Activated gamma-delta T cell (primary cell): ENCODE measurements at places on chromosomes 16 and 17.

DNA sequence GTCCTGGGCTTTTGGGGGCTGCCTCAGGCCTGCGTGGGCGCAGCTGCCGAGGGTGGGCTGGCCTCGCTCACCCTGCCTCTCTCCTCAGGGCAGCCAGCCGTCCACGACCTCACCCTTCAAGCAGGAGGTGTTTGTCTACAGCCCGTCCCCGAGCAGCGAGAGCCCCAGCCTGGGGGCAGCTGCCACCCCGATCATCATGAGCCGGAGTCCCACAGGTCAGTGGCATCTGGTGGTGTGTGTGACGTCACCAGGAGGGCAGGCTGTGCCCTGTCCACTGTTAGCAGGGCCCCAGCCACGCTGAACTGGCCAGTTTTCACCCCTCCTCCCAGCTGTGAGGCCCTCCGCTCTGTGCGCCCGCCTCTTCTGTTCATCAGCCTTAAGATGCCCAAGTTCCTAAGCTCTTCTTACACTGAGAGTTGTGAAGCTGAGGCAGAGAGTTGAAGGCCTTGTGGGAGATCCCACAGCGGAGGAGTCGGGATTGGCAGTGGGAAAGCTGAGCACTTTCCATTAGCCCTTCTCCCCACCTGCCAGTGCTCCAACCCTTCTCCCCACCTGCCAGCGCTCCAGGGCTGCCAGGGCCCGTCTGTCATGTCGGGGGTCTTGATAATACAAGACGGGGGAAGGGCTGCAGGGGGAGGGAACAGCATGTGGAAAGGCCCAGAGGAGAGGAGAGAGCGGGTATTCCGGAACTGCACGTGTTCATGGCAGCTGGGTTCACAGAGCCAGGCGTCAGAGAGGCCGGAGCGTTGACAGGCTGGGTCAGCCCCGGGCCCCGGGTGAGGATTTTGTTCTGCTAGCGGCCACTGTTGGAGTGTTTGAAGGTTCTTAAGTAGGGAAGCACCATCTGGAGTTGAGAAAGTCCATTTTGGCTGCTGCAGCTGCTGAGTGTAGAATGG is 36.3 kb downstream of the OR1D5 start:
- no peak for DNase-seq

- DNase-seq = no peak
Measured at GRCh38 chr17:13346081-13346533, 255.6 kb downstream of the HS3ST3A1 start.

GRCh38 chr16:17632667-17633066 is 161.9 kb upstream of the XYLT1 start:
- DNase-seq = no peak

DNA sequence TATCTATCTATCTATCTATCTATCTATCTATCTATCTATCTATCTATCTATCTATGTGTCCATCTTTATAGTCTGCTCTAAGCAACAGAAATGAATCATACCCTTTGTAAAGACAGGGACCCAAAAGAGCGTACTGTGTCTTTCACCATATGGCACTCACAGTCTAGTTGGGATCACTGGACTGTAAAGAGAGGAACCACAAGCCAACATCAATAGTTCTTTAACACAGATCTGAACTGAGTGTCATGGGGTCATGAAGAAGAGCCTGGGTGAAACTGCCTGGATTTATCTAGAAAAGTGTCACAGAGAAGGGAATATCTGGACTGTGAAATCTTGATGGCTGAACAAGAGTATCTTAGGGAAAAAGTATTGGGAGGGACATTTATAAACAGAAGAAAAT is 619.1 kb upstream of the SOX9 start:
- DNase-seq = no peak

GRCh38 chr16:80583466-80583865 is 42.7 kb downstream of the DYNLRB2 start:
- DNase-seq = no peak

DNA sequence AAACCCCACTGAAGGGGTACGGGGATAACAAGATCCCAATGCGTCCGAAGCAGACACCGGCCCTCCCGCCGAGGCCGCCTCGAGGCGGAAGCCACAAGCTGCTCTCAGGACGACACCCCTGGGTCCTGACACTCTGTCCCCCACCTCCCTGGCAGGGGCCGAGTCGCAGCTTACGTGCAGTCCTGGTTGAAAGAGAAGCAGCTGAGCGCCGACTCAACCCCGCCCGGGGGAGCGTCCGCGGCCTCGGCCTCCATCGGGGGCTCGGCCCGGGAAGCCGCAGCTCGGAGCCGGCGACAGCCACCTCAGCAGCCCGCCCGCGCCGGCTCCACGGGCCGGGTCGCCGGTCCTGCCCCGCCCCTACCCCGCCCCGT is at the start of gene WIPI1:
TSS of gene WIPI1 (minus strand) at position 329 of the 371 bp plus-strand sequence. CDS start at position 254, 75 bp downstream.
- no peak for DNase-seq

DNA sequence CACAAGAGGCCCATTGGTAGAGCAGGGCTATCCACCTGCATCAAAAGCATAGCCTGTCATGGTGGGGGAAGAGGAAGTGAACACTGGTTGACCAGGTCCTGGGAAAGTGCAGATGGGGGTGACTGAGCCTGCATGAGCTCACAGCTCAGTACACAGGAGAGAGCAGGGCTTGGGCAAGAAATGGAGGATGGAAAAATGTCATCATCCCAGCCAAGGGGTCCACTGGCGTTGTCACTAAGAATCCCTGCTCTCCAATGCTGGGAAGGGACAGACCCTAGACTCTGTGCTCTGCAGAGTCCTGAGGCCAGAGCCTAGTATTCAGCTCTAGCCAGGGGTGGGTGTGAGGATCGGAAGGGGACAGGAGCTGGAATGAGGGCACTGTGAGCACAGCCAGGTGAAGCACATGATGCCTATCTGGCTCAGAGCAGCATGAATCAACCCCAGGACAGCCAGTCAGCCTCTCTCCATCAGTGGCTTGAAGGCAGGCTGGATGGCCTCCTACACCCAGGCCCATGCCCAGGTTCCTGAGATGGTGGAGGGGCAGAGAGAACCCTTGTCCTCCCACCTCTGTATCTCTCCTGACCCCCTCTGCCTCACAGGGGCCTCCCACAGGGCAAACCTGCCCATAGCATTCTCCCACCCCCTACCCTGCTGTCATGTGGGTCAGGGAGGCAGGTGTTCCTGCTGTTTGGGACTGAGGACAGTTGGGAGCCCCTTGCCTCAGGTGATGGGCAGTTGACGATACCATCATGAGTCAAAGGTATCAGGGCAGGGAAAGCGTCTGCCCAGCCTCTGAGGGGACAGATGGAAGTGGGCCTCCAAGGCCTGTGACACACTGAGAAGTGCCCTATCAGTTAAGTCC is 13.8 kb upstream of the CTCF start:
- no peak for DNase-seq

- no peak for DNase-seq
Measured at GRCh38 chr17:67431249-67432015, 54.4 kb downstream of the PITPNC1 start.

DNA sequence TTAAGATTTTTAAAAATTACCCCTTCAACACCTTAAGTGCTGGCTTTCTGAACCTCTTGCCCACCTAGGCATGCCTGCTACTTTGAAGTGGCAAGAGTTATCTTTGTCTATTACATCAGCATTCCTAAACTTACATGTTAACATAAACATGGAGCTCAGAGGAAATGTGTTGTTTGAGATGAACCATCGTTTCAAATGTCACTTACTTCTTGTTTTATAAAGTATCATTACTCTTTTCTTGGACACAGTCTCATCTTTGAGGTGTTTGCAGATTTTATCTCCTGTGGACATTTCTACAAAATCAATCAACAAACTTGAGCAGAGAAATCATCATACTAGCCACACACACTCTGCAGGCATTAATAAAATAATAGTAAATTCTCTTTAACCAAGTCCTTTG is 184.9 kb downstream of the WWOX start:
- DNase-seq = no peak

- no peak for DNase-seq
Measured at GRCh38 chr16:14501331-14502255, 128.5 kb downstream of the PARN start.

- DNase-seq = no peak
Measured at GRCh38 chr16:26177438-26177837, 485.7 kb downstream of the HS3ST4 start.

GRCh38 chr17:40632216-40632615 is 15.4 kb downstream of the SMARCE1 start:
- no peak for DNase-seq

DNA sequence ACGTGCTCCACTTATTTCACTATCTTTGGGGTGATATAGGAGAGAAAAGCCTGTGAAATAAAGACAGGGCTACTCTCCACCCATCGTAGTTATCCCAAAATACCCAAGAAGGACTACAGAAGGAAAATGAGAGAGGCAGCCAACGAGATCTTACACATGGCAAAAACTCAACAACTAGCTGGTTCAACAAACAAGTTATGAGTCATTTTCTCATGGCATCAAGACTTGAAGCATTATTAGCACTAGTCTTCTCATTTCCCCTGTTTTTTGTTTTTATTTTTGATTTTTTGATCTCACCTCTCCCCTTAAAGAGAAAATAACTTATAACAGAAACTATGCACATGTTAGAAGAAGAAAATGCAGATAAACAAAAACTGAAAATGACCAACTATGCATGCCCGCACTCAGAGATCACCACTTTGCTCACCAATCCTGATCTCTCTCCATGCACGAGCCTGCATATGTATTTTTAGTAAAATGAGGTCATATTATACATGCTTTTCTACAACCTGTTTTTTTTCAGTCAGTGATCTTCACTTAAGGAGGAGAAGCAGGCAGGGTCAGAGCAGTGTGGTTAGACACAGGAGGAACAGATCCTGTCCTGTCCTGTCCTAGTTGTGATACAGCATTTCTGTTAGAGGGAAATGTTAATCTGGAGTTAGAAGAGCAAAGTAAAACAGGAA is 22.8 kb downstream of the FAM117A start:
- DNase-seq = no peak

- DNase-seq = no peak
Measured at GRCh38 chr16:22763437-22764080, 50.4 kb upstream of the HS3ST2 start.

DNA sequence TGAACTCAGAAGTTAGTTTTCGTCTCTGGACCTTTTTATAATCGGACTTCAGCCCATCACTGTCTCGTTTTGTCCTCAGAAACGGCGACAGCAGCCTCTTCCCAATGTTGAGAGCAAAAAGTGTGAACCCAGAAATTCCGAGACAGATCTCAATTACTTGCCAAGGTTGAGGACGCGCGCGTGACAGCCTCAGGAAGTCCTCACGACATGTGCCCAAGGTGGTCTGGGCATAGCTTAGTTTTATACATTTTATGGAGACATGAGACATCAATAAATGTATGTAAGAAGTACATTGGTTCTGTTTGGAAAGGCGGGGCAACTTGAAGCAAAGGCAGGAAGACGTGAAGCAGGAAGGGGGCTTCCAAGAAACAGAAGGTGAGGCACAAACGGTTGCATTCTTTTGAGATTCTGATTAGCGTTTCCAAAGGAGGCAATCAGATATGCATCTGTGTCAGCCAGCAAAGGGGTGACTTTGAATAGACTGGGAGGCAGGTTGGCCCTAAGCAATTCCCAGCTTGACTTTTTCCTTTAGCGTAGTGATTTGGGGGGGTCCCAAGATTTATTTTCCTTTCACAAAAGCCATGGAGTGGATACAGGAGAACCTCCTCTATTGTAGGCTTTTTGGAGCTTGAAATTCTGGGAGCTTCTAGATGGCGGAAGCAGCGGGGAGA is 583 bp upstream of the ZNF747 start:
- no peak for DNase-seq
